Inflammatory macrophage treated with lipopolysaccharide for 1 hour (primary cell): ENCODE measurements at places on chromosomes 13 and 19.

DNA sequence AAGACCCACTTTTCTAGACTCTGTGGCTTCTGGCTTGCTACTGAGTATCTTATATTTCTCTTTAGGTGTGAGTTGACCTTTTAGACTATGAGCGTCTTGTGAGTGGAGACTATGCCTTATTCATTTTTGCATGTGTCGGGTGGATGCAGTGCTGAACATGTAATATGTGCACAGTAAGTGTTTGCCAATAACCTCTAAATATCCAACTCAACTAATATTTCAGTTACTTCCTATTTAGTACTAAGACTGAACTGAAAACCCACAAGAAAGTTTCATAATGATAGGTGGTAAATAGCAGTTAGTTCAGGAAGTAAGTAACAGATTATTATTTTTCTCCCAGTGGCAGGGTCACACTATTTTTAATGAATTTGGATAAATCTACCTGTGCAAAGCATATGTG lies 269.3 kb downstream of the KCNRG start:
- peak; percentile 73 for DNase-seq

- no peak for DNase-seq
Measured at GRCh38 chr13:30486230-30487074, 20.7 kb upstream of the HMGB1 start.

GRCh38 chr13:35164324-35164932 lies 222.4 kb downstream of the NBEA start:
- peak; percentile 60 for DNase-seq

DNA sequence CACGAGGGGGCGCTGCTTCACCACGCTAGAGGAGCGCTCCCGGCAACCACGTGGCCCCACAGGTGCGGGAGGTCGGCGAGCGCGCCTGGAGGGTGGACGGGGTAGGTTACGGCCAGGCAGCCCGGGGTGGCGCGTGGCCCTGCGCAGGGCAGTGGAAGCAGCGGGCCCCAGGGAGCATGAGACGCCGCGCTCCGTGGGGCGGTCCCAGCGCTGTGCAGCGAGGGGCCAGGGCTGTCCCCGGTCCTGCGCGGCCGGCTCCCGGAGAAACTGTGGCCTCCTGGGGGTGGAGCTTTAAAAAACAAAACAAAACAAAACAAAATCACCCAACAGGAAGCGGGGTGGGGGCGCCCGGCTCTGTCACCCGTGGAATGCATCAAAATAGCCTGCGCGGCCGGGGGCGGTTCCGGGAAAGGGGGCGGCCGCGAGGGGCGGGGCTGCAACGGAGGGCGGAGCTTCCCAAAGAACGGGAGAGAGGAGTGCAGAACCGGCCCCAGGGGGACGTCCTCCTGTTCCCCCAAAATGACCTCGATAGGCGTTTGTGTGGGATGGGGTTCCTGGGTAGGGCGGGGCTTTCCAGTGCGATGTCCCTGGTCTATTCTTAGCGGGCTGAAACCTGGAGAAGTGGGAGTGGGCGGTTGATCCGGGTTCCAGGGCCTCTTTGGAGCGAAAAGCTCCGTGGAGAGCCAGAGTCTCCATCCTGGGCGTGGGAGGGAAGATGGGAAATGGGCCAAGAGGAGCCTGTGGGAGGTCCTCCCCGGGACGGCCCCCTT lies 27.3 kb downstream of the NUMBL start:
- peak; percentile 95 for DNase-seq

- no peak for DNase-seq
Measured at GRCh38 chr13:20264271-20265018, 32.3 kb upstream of the GJB6 start.

- no peak for DNase-seq
Measured at GRCh38 chr19:6023936-6024335, 46.0 kb upstream of the RANBP3 start.

DNA sequence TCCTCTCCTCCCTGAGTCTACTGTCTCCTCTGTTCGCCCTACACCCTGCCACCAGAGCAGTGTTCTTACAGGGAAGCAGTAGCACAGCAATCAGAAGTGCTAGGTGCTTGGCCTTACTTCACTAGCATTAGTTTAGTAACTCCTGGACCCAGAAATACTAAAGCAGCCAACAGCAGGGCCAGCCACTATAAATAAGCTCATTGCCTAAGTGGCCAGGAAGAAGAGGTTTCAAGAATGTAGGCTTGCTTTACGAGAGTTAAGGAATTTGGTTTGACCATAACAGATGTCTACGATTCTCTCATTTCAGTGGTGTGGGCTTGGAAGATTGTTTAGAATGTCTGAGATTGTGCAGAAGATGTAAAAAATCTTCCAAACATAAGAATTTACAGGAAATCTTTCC lies 103.3 kb downstream of the ZAR1L start:
- no peak for DNase-seq

DNA sequence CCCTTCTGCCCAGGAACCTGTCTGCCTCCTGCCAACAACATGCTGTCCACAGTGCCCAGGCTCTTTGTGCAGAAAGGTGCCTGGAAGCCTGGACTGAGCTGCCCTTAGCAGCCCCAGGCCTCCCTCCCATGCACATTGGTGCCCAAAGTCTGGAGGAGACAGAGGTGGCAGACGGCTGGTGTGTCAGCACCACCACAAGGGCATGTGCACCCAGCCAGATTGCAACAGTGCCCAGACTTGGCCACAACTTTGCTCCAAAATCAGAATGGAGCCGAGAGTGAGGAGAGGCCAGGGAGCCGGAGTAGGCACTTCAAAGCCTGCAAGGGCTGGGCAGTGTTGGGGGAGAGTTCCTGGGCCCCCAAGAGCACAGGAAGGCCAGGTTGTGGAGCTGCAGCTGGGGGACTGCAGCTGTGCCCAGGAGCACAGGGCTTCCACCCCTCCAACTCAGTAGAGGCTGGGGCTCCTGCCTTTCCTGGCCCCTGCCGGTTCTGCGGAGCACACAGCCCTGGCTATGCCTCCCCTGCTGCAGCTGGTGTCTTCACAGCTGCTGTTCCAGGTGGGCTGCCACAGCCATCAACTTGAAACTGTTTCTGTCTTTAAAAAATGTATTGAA lies 1255.8 kb downstream of the SLITRK5 start:
- DNase-seq, result no peak
